ENCODE measurements at places on chromosomes 2 and 18.

GRCh38 chr2:170587922-170588321 is 127.2 kb upstream of the SP5 start:
- DNase-seq: no peak

DNA sequence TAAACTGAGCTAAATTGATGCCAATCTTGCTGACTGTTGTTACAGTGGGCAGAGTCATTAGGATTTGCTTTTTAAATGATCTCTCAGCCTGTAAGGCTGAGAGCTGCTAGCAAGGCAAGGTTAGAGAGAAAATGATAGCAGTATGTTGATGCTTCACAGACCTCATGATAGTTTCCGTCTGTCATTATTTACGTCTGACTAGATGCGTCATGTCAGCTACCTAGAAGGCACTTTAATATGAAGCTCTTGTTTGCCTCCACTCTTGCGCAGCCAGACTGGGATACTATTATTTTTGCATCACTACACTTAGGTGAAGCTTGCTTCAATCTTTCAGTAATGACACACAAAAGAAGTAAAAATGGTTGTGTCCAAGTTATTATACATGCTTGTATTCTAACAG is 313.8 kb downstream of the LNPK start:
- no peak for DNase-seq

DNA sequence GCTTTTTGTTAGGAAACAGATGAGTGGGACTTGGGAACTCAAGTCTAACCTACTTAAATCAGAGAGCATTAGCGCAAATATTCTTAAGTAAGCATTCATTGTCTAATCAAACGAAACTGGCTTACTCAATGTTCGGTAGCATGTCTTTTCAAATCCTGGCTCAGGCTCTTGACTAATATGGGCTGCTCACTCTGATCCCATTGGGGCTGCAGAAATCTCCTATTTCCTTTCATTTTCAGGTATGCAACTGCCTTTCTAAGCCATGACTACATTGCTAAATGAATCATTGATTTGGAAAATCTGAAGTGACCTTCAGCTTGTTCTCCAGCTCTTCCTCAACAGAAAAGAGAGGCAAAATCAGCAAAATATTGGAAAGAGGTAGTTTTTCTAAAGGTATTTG is 2084.4 kb upstream of the PIK3C3 start:
- DNase-seq: no peak

GRCh38 chr2:55875434-55876135 is 48.0 kb downstream of the EFEMP1 start:
- DNase-seq: no peak

DNA sequence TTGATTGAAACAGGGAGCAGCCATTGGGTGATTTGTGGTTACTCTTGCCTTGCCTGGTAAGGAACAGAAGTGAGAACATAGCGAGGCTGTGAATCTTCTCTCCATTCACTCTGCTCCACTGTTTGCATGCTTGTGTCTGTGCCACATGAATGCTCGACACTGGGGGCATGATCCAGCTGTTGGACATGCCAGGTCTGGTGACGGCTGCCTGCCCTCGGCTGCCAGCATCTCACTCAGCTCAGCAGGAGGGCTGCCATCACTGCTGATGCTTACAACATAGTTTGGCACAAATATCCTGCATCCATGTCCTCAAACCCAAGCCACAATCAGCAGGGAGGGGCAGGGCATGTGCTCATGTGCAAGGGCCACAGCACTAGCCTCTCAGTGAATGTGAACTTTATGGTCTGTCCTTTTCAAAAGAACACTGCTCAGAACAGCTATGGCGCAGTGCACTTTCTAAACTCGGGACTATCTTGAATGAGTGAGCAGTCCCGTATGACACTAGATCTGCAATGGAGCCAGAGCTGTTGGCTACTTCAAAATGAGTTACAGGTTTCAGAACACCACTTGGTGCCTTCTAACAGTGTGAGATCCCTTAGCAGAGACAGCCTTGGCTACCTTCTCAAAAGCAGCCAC is 126.3 kb downstream of the NRP2 start:
- no peak for DNase-seq

DNA sequence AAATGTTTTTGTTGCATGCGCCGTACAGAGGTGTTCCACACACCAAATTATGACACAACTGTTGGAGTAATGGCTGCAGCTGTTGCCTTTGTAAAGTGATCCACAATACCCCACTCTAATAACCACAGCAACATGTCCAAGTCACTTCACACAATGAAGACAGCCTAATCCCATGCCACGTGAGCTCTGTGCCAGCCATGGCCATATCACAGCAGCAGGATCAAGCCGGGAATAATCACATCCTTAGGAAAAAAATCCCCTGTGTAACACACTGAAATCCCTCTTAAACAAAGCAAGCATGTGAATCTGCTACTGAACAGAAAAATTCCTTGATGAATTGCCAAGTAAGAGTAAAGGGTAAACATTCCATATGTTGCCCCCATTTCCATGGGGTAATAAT is 179.5 kb upstream of the PARD3B start:
- DNase-seq: no peak

DNA sequence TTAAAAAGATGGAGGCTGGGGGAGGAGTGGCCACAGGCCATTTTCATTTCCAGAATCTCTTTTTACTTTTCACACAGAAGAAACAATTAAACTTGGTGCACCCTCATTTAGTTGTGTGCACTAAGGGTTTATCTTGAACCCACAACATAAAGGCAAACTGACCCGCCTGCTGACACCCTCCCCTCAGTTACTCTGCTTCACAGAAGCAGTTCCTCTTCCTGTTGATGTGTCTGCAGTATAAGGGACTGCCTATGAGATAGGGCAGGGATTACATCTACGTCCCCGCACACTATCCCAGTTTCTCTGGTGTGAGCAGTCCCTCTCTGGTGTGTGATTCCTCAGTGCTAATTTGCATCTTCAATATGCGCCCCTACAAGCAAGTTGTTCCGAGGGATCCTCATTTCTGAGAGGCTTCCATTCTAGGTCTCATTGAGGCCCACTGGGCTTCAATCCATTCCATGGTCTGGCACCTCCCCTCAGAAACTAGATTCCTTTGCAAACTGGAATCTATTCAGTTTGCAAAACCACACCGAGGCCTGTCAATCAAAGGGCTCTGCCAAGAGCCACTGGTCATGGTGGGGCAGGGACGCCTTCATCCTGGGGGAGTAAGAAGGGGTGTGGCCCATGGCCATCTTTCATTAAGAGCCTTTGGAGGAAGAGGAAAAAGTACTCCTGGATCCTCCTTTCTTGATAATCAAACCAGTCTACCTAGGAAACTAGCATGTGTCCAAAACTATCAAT is 12.3 kb downstream of the CREG2 start:
- no peak for DNase-seq

GRCh38 chr2:113173542-113174375 is at the start of gene PSD4:
PSD4 (plus strand) TSS chr2:113173971; CDS start chr2:113182457, 8,486 bp downstream.
- DNase-seq: no peak

- no peak for DNase-seq
These were observed 106.7 kb upstream of the PELI1 start for GRCh38 chr2:64250751-64251423.

GRCh38 chr18:4106407-4107033 is 348.6 kb downstream of the DLGAP1 start:
- no peak for DNase-seq

- DNase-seq: no peak
These were observed 18.9 kb downstream of the ADRA2B start for GRCh38 chr2:96097441-96097840.

DNA sequence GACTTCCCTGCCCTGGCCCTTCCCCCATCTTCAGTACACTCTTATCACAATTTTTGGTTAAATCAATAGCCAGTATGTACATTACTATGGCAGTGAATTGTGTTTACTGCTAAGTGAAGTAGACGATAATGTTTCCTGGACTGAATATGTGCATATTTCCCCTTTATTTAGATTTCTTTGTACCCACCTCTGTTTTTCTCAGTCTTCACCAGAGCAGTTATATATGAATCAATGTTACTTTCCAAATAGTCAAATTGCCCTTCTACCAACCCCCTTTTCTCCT is 97.1 kb upstream of the HS6ST1 start:
- no peak for DNase-seq

DNA sequence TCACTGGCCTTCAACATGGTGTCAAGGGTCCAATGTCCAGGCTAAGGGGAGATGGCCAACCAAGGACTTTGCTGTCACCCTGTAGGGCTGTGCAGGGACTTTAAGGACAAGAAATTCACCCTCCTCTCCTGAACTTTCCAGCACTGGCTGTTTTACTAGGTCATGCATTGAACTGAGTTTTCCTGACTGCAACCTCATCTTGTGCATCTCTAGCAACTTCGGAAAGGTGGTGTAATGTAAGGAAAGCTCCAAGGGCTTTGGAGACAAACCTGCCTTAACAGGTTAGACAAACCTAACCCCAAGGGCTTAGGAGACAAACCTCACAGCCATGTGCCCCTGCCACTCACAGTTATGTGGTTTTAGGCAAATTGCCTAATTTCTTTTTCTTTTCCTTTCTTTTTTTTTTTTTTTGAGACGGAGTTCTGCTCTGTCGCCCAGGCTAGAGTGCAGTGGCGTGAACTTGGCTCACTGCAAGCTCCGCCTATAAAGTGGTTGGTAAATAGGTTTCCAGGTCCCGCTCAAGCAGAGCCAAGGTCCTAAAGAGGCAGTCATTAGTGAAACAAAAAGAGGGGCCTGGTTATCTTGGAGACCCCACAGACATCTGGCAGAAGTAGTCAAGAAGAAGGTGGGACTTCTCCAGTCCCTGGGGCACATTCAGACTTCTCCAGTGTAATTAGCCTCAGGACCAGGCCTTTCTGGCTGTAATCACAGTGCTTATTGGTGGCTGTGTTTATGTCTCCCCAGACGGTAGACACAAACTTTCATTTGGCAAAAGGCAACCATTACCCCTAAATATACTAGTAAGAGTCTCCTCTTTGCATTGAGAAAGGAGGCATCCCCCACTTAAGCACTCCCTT is 37.6 kb upstream of the PMAIP1 start:
- no peak for DNase-seq

GRCh38 chr2:66495788-66496640 is 61.1 kb downstream of the MEIS1 start:
- DNase-seq: peak; percentile 83

DNA sequence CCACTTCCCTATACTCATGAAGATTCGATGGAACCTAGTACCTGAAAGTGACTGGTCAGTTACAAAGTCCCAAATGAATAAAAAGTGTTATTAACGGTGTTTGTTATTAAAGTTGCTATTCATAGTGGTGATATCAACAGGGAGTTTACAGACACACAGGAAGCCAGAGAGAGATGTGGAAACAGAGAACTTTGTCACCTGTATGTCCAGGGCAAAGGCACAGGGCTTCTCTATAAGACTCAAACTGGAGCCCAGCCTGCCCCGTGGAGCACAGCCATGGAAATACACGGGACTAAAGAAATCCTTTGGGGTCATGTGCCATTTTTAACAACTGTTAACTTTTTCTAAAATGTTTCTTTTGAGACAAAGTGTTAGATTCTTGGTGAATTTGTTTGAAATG is 68.5 kb downstream of the KLF7 start:
- no peak for DNase-seq

DNA sequence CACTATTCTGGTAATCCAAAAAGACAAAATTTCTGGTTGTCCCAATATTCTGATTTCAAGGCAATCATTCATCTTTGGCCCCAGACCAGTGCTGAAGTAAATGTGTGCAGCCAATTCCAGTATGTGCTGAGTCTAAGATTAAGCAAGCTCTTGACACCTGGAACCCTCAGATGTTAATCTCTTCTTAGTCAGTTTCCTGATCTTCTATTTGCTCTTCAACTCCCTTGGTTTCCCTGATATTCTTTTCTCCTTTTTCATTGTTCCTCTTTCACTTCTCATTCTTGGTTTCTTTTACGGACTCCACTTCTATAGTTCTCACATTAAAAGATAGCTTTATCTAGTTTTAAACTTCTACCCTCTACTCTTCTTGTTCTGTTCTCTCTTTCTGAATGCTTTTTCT is 445.7 kb upstream of the FANCL start:
- DNase-seq: no peak
